Common myeloid progenitor, CD34-positive (primary cell): ENCODE measurements at places on chromosomes 3 and 15.

GRCh38 chr3:184807549-184807948 is 4.4 kb upstream of the VPS8 start:
- no peak for DNase-seq

- DNase-seq, result peak; percentile 28
Measured at GRCh38 chr3:171974986-171975837, 64.2 kb upstream of the FNDC3B start.

GRCh38 chr15:57129064-57129463 is 210.6 kb downstream of the TCF12 start:
- DNase-seq, result no peak

GRCh38 chr3:188185717-188186251 is 31.8 kb downstream of the LPP start:
- DNase-seq, result peak; percentile 14

- DNase-seq, result no peak
Measured at GRCh38 chr15:91535856-91536500, 317.5 kb upstream of the SLCO3A1 start.

DNA sequence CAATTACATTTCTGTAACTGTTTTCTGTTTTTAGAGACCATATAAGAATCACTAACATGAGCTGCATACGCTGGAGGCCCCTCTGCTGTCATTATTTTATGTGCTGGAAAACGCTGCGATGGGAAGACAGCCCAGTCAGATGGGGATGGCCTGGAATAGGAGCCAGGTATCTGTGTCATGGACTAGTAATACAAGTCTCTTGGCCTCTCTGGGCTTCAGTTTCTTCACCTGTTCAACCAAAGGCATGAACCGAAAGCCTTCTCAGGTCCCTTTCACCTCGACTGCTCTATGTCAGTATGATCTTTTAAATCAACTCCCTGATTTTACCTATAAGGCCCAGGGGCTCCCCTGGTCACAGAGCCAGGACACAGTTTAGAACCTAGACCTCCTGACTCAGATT is 14.6 kb upstream of the RFTN1 start:
- DNase-seq, result no peak
